ENCODE measurements at places on chromosomes 3 and 15. TPM values are rescaled to one million over a fixed set of nuclear protein-coding genes. Genes with fewer than 3 reads are reported as not detected.
A peak's percentile ranks its signal among the peaks of the same experiment; 100 is the strongest.

GRCh38 chr3:127213381-127213918 is 20.5 kb downstream of the PRR23E start:
- peak; percentile 45 for DNase-seq

DNA sequence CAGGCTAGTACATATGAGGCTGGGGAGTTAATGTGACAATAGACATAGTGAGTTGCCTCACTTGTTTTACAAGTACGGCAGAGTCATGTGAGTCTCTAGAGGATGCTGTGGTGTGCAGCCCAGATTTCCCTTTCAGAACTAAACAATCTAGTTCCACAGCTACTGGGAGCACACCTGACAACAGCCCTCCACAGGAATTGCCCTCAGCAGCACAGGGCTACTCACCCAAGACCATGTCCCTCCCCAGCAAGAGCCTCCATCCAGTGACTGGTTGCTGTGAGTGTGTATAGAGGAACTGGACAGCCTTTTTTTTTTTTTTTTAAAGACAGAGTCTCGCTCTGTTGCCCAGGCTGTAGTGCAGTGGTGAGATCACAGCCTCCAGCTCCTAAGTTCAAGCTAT is 40.2 kb upstream of the UBE2E2 start:
- no peak for DNase-seq

DNA sequence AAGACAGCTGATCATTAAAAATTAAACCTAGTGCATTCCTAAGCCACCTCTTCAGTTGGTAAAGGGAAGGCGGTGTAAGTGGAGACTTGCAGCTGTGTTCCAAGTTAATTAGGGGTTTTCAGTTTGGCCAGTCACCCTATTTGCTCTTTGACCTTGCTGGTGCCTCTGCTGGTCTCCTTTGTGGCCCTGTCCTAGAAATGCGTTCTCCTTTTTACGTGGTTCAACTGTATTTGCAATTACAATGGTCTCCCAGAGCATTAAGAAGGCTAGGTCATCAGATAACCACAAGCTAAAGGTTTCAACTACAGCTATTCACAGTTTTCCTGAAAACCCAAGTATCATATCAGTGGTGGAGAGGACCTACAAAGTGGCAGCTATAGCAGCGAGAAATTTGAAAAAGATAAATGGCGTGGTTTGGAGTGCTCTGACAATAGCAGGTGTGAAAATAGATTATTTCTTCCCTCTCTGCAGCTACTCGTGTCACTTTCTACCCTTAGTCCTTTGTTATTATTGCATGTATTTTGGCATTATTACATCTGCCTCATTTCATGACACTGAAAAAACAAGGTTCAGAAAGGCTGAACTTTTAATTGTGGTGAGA is 203.5 kb upstream of the TBC1D5 start:
- no peak for DNase-seq

GRCh38 chr3:111926266-111926676 is 52.6 kb upstream of the ABHD10 start:
- DNase-seq: no peak

ZMYND10 gene
- total RNA-seq: 0.24 TPM

SH2D7 gene
- total RNA-seq: not detected

ABI3BP gene
- 470 TPM for total RNA-seq

Data from posterior vena cava (tissue), 2 donors.